ENCODE measurements at places on chromosomes 7 and 10. TPM values are rescaled to one million over a fixed set of nuclear protein-coding genes. Genes with fewer than 3 reads are reported as not detected.

PDZD7 gene
- total RNA-seq = 0.21 TPM

DNA sequence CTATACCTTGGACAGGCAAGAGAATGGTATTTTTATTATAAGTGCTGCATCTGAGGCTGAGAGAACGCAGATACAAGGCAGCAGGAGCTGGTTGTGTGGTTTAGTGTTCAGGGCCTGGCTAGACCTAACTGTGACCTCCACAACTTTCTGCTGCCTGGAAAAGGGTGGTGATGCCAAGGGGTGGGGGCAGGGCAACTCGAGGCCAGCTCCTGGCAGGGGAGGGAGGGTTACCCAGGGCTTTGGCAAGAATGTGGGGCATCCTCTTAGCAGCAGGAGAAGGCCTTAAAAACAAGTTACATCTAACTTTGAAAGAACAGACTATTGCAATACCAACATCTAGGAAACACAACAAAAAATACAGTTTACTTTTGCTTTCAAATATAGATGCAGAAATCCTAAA lies 13.0 kb downstream of the MXI1 start:
- DNase-seq = no peak

GRCh38 chr10:22849077-22849805 lies 78.6 kb upstream of the ARMC3 start:
- DNase-seq = peak; percentile 13

CNPY1 gene
- not detected for total RNA-seq
